ENCODE measurements at places on chromosomes 3 and 15.

DNA sequence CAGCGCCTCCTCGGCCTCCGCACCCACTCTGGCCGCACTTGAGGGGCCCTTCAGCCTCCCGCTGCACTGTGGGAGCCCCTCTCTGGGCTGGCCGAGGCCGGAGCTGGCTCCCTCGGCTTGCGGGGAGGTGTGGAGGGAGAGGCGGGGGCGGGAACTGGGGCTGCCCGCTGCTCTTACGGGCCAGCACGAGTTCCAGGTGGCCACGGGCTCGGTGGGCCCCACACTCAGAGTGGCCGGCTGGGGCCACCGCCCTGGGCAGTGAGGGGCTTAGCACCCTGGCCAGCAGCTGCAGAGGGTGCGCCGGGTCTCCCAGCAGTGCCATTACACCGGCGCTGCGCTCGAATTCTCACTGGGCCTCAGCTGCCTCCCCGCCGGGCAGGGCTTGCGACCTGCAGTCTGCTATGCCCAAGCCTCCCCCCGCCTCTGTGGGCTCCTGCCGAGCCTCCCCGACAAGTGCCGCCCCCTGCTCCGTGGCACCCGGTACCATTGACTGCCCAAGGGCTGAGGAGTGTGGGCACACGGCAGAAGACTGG is 167.1 kb upstream of the PLSCR5 start:
- DNase-seq, result no peak

- DNase-seq, result no peak
These were observed 45.9 kb upstream of the CP start for GRCh38 chr3:149267565-149267964.

GRCh38 chr15:60574801-60575631 is 96.1 kb upstream of the ICE2 start:
- no peak for DNase-seq

DNA sequence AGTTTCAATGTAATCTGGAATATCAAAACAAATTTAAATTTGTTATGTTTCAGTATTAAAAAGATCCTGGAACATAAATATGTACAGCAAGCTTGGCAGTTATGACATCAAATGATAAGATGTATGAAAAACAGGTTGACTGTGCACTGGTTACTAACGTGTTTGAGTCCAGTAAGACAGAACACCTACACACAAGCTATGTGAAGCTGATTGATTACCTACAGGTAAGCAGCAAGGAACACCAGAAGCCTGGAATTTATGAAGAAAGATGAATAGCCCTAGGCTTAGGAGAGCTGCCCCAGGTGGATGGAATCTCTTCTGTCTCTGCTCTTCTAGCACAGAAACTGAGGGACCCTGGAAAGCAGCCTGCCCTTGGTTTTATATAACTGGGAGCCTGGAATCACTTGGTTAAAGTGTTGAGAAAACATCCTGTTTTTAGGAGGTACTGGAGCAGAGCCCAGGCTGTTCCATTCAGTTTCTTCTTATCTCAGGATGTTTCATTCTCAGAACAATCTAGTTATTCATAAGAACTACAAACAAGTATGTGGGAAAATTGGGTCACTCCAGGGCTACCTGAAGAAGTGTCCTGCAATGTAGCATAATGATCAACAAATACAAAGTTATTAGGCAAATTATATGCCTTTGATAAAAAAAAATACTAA is 36.3 kb downstream of the SLITRK3 start:
- DNase-seq, result no peak

GRCh38 chr3:12316729-12317351 is 28.0 kb downstream of the PPARG start:
- no peak for DNase-seq

- DNase-seq, result no peak
These were observed 184.3 kb upstream of the LINGO1 start for GRCh38 chr15:77816983-77817382.

DNA sequence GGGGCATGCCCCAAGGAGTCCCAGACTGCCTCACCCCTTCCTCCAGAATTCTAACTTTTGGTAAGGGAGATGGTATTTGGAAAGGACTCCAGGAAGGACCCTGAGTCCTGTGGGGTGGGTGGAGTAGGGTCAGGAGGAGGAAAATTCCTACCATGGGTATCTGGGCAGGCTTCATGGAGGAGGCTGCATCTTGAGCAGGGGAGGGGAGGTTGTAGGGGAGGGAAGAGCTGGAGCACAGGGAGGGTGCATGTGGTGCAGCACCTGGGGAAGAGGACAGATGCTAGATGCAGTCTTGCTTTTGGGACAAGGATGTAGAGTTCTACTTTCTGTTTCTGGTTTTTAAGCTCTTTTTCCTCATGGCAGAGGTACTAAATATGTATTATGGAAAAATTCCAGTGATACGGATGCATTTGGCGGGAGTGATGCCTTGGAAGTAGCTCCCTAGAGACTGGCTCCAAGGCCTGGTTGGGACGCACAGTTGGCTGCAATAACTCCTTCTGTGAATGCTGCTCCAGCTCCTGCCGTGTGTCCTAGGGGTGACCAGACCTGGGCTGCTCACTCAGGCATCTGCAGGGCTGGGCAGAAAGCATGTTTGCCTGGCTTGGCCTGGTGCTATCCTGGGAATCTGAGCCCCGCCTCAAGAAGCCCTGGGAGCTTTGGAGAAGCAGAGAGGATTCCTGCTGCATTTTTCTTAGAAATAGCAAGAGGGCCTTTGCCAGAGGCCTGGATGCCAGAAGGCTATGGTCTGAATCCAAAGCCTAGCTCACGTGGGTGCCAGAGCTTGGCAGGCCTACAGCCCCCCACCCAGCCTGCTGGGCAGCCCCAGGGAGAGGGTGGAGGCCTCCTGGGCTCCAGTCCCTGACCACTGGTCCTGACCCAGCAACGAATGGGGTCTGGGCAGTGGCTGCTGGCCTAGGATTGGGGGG is 10.1 kb downstream of the SEMA3F start:
- DNase-seq, result no peak

- no peak for DNase-seq
These were observed 745.2 kb downstream of the SI start for GRCh38 chr3:164332831-164333802.

DNA sequence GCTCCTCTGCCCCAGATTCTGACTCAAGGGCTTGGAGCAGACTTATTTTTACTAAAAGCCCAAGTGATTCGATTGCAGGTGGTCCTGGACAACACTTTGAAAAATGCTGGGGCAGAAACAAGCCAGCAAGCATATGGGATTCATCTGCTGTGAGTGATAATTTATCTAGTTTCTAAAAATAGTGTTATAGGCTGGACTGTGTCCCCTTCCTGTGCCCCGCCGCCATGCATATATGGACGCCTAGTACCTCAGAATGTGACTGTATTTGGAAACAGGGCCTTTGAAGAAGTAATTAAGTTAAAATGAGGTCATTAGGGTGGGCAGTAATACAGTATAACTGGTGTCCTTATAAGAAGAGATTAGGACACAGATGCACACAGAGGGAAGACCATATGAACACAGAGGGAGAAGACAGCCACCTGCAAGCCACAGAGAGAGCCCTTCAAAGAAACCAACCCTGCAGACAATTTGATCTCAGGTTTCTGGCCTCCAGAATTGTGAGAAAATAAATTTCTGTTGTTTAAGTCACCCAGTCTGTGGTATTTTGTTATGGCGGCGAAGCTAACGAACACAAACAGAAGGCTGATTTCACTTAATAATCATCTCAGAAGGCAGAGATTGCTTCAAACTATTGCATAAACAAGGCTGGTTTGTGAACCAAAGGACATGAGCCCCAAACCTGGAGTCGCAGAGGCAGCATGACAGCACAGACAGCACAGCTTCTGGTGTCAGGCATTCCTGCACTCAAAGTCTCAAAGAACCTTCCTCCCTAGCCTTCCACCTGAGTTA is 59.1 kb downstream of the CCNL1 start:
- DNase-seq, result no peak

- no peak for DNase-seq
These were observed 20.1 kb upstream of the SELENOT start for GRCh38 chr3:150583028-150583427.

DNA sequence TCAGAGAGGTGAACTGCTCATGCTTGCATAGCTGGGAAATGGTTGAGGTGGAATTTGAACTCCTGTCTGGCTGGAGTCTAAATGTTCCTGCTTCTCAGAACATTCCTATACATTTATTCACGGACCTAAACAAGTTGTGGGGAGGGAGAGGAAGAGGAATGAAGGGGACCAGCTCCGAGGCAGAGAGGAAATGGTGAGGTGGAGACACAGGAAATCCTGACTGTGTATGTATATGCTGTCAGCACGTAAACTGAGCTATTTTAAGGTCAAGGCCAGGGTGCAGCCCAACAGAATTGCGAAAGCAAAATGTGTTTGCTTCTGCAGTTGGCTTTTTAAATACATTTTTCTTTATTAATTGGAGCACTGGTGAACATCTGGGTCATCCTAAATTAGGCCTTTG is 74.1 kb upstream of the POMGNT2 start:
- DNase-seq, result no peak

GRCh38 chr3:134457376-134458074 is 28.3 kb downstream of the ANAPC13 start:
- DNase-seq, result no peak

- DNase-seq, result no peak
These were observed 321.8 kb upstream of the MME start for GRCh38 chr3:154758109-154758868.

DNA sequence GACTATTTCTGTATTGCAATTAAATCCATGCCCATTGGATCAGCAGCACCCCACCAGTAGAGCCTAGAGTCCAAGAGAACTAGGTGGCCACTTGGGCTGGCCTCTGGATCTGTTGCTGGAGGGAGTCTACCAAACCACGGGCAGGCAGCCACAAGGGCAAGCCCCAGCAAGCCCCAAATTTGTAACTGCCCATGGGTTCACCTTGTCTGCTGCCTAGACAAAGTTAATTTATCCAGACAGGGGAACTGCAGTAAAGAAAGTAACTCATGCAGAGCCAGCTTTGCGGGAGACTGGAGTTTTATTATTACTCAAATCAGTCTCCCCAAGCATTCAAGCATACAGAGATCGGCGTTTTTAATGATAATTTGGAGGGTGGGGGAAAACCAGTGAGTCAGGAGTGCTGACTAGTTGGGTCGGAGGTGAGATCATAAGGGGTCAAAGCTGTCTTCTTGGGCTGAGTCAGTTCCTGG is 74.0 kb upstream of the TERB2 start:
- peak; percentile 6 for DNase-seq

GRCh38 chr3:1987980-1988379 is 110.7 kb upstream of the CNTN4 start:
- no peak for DNase-seq

DNA sequence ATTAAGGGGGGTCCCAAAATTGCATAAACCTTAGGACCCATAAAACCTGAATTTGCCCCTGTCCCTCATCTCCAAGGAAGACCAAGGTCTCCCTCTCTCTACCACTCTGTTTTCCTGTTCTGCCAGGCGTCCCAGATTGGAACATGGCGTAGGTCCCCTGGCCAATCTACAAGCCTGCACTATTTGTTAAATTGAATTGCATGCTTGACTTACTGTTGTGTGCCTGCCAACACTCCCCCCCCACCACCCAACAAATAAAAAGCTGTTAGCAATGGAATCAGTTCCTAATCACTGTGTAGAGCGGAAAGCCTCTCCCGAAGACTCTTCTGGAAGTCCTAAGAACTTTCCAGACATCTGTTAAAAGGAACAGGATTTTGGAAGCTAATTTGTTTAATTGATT is 11.7 kb downstream of the CTXND1 start:
- no peak for DNase-seq

- no peak for DNase-seq
These were observed 58.9 kb downstream of the ITGA11 start for GRCh38 chr15:68373028-68373427.

DNA sequence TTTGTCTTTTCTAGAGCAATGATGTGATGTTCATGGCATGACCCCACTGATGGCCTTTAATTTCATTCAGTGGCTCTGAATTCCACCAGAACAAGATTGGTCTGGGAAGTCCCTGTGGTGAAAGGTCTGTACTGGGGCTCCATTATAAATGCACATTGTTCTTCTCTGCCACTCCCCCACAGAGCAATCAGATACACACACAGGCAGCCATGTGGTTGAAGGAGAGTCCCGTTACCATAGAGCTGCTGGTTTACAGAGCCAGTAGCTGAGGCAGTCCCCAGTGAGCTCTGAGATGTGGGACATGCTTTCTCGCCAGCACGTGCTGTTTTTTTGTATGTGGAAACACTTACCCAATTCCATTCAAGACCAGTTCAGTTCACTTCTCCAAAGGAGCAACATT is 172.7 kb upstream of the TRIM42 start:
- no peak for DNase-seq

- DNase-seq, result no peak
These were observed 408.9 kb upstream of the THBS1 start for GRCh38 chr15:39171944-39172368.

- DNase-seq, result no peak
These were observed 462.1 kb upstream of the CDIN1 start for GRCh38 chr15:36117296-36117787.

DNA sequence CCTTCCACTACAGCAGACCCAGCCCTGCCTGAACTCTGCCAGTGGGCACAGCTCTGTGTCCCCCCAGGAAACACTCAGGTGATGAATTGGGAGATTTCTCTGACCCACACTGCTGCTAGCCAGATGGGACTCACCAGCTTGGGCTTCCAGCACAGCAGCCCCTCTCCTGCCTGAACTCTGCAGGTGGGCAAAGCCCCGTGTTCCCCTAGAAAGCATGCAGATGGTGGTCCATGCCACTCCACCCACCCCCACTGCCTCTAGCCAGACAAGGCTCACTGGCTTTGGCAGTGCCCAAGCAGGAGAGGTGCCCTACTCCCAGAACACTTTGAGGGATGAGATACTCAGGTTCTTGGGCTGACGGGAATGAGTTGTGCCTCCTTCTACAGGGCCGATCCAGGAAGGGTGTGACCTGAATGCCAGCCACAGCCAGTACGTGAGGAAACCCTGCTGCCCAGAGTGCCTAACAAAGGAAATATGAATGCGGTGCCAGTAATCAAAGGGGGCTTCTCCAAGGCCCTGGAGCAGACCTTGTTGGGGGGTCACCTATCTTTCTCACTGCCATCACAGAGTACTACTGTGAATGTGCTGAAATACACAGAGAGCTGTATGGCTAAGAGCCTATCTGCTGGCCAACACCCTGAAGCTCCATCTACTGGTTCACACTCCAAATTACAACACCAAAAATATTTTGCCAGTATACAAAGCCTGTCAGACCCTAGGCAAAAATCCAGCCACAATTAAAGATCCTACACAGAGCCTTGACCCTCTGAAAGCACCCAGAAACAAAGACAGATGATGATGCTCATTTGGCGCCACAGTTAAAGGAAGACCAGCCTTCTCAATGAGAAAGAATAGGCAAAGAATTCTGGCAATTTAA is 61.9 kb downstream of the BTLA start:
- DNase-seq, result no peak

- DNase-seq, result no peak
These were observed 37.7 kb upstream of the CPB1 start for GRCh38 chr3:148789906-148790305.
